ENCODE measurements at places on chromosomes 3 and 15. TPM values are rescaled to one million over a fixed set of nuclear protein-coding genes. Genes with fewer than 3 reads are reported as not detected.

Gene PCBP4
- 37.6 TPM for total RNA-seq

Gene GP9
- not detected for total RNA-seq

- H3K27ac ChIP-seq, result no peak overlapping the region
- H3K4me1 ChIP-seq, result no peaks in the 10 kb centered on the region
- DNase-seq, result peak; percentile 9
Measured at GRCh38 chr3:160999274-160999673, 105.9 kb downstream of the B3GALNT1 start.

- no peaks in the 10 kb centered on the region for H3K4me1 ChIP-seq
- peaks cover 3% of the 10 kb centered on the region for H3K27me3 ChIP-seq
- DNase-seq, result no peak
- no peak overlapping the region for H3K4me3 ChIP-seq
- H3K27ac ChIP-seq, result no peak overlapping the region
- H3K36me3 ChIP-seq, result no peaks in the 10 kb centered on the region
Measured at GRCh38 chr3:129032716-129033115, 27.9 kb upstream of the GP9 start.

- H3K27me3 ChIP-seq, result no peaks in the 10 kb centered on the region
- H3K4me1 ChIP-seq, result no peaks in the 10 kb centered on the region
- no peaks in the 10 kb centered on the region for H3K36me3 ChIP-seq
- no peak overlapping the region for H3K27ac ChIP-seq
- DNase-seq, result no peak
Measured at GRCh38 chr3:149421764-149422163, 44.3 kb upstream of the TM4SF1 start.
